Stimulated activated memory B cell treated with anti-CD40 and anti-IgM and Interleukin-4, amounts not matched to agents 10 μg/mL and 1 μg/mL and 100 μg/mL, for 72 hours (primary cell): ENCODE measurements at places on chromosomes 1 and 21.

DNA sequence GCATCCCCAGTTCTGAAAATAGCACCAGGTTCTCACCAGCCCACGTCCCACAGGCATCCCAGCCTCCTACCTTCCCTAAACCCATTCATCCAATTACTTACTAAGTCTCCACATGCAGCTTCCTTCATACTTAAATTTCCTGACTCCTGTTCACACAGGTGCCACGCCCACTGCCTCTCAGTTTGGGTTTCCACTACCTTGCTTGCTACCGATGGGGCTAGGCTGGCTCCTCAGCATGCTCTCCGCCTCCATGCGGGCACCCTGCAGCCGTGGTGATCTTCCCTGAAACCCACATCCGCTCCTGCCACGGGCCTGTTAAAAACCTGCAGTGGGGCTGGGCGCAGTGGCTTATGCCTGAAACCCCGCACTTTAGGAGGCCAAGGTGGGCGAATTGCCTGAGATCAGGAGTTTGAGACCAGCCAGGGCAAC lies 70.4 kb upstream of the ANGPTL1 start:
- no peaks in the 10 kb centered on the region for H3K4me1 ChIP-seq
- no peak overlapping the region for H3K27ac ChIP-seq
- H3K36me3 ChIP-seq: no peaks in the 10 kb centered on the region
- peaks cover 30% of the 10 kb centered on the region for H3K27me3 ChIP-seq
- ATAC-seq: no peak

DNA sequence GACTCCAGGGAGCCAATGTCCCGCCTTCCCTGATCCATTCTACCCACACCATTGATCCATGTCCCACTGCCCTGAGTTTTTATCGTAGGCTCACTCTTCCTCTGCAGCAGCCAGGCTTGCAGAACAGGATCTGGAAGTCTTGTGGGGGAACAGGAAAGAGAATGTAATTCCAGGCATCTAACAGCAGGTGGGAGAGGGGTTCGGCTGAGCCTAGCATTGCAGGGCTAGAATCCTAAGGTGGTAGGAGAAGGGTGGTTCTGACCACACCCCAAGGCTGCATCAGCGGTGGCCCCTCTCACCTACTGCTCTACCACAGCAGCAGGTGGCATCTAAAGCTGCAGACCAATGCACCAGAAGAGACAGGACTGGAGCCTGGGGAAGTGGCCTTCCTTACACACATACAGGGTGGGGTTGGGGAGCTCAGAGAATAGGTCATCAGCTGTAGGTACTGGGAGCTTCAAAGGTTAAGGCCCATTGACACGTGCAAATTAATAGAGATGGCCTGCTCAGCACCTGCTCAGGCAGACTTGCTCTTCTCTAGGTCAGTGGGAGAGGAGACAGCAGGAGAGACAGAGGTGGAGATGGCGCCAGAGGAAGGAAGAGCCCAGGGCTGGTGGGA lies 20.5 kb downstream of the KNCN start:
- H3K4me3 ChIP-seq: no peak overlapping the region
- H3K36me3 ChIP-seq: no peaks in the 10 kb centered on the region
- ATAC-seq: no peak
- peaks cover 67% of the 10 kb centered on the region for H3K27me3 ChIP-seq
- peaks cover 6% of the 10 kb centered on the region for H3K4me1 ChIP-seq
- H3K27ac ChIP-seq: no peak overlapping the region

DNA sequence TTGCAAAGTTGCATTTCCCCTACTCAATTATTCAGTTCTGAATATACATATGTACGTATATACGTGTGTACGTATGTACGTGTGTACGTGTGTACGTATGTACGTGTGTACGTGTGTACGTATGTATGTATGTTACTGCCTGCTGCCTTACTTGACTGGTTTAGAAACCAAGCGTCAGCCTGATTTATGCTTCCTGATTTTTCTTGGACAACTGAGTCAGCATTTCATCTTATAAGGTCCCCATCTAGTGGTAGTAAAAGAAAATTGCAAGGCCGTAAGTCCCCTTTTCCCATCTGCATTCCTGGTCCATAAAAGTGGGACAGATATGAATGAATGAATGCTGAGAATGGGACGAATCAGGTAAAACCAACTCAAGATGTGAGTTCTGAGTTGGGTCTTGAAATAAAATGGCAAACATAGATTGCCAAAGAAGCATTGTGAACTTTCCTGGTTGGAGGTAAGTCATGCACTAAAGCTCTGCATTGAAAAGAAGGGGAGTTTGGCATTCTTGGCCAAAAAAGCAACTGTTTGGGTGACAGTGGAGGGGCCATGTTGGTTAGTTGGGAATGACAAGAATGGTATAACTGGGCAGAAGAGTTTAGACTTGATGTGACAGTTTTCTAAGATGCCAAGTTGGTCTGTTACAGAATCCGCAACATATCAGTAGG lies 76.4 kb upstream of the DNAH14 start:
- H3K4me3 ChIP-seq: no peak overlapping the region
- H3K27ac ChIP-seq: no peak overlapping the region
- no peak for ATAC-seq
- no peaks in the 10 kb centered on the region for H3K36me3 ChIP-seq
- H3K27me3 ChIP-seq: peaks cover 9% of the 10 kb centered on the region

- peaks cover 80% of the 10 kb centered on the region for H3K27me3 ChIP-seq
- no peaks in the 10 kb centered on the region for H3K36me3 ChIP-seq
- no peak overlapping the region for H3K4me3 ChIP-seq
- H3K4me1 ChIP-seq: no peaks in the 10 kb centered on the region
- H3K27ac ChIP-seq: no peak overlapping the region
Measured at GRCh38 chr1:8211883-8212579, 105.9 kb upstream of the SLC45A1 start.

GRCh38 chr1:58780836-58781452 lies 2.9 kb downstream of the JUN start:
- peaks cover 18% of the 10 kb centered on the region for H3K36me3 ChIP-seq
- peaks cover 21% of the 10 kb centered on the region for H3K4me1 ChIP-seq
- no peak overlapping the region for H3K27ac ChIP-seq
- no peak overlapping the region for H3K4me3 ChIP-seq

GRCh38 chr1:46380508-46380907 lies 13.6 kb upstream of the FAAH start:
- H3K4me3 ChIP-seq: no peak overlapping the region
- H3K36me3 ChIP-seq: peaks cover 21% of the 10 kb centered on the region
- H3K27ac ChIP-seq: no peak overlapping the region
- no peak for ATAC-seq
- no peaks in the 10 kb centered on the region for H3K4me1 ChIP-seq
- no peaks in the 10 kb centered on the region for H3K27me3 ChIP-seq

DNA sequence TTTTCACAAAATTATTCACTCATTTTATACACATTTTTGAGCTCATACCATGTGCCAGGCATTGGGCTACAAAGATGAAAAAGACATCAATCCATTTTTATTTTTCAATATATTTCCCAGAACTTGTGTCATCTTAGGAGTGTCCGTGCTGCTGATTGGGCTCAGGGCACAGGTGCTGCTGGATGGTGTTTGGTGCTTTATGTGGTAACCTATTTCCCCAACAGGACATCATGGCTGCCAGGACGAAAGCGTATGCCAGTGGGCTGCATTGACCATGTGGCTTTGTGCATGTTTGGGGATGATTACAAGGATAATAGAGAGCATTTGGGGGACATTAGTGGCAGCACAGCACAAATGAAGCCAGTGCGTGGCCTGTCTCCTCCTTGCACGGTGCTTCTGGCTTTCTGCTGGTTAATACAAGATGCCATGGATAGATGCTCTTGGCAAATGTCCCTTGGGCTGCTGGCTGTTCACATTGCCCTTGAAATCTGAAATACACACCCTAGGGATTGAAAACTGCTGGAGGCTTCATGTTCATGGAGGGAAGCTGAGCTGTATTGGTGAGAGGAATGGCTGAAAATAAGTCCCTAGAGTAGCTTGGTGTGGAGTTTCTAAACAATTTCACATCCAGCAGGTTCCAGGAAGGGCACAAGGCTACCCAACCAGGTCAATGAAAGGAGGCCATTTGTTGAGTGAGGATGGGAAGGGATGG lies 52.3 kb downstream of the TENT5C start:
- peaks cover 92% of the 10 kb centered on the region for H3K4me1 ChIP-seq
- H3K36me3 ChIP-seq: peaks cover 6% of the 10 kb centered on the region

DNA sequence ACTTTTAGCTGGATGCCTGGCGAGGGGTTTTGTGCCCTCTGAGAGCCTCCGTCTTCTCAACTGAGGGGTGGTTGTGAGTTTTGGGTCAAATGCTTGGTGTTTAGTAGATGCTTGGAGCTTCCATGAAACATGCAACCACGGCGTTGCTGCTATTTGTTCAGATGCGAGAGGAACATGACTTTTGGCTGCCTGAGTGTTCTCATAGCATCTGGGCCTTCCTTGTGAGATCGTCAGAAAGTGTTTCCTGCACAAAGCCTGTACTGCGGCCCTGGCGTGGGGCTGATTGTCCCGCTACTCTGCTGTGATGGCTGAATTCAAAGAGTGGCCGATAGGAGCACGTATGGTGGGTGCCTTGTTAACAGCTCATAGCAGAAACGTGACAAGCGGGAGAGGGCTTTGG lies 69.8 kb upstream of the FAM3B start:
- no peaks in the 10 kb centered on the region for H3K4me1 ChIP-seq
- peaks cover 68% of the 10 kb centered on the region for H3K36me3 ChIP-seq
- ATAC-seq: no peak
- H3K27ac ChIP-seq: no peak overlapping the region
- H3K4me3 ChIP-seq: no peak overlapping the region

DNA sequence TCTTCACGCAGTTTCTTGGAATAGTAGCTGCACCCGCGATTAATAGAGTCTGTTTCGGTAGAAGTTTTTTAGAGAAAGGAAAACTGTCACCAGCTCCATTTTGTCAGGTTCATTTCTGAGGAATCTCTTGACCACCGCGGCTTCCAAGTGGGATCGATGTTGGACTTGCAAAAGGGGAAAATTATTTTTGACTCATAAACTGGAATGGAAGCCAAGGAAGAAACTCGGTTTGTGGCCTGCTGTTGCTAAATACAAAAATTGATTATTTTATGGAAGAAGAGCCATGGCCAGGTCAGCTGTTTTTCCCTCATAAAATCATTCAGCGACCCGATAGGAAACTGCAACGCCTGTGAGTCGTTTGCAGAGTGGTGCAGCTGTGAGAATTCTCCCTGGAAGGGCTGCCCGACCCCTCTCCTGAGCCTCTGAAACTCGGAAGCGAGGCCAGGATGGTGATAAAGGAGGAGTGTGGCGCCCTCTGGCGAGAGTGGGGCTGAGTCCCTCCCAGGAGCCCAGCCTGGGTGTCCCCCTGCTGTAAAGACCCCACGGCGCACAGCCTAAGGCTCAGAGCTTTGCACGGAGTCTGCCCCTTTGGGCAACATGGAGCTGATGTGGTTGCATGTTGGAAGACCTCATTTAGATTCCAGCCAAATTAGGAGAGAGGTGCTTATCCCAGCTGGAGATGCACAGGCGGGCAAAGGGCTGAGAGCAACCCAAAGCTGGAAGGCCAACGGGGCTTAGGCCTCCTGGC lies 83.6 kb upstream of the SLC25A33 start:
- peaks cover 36% of the 10 kb centered on the region for H3K27me3 ChIP-seq
- H3K36me3 ChIP-seq: no peaks in the 10 kb centered on the region
- no peak overlapping the region for H3K27ac ChIP-seq
